ENCODE measurements at places on chromosomes 16 and 17.
A peak's percentile ranks its signal among the peaks of the same experiment; 100 is the strongest.

DNA sequence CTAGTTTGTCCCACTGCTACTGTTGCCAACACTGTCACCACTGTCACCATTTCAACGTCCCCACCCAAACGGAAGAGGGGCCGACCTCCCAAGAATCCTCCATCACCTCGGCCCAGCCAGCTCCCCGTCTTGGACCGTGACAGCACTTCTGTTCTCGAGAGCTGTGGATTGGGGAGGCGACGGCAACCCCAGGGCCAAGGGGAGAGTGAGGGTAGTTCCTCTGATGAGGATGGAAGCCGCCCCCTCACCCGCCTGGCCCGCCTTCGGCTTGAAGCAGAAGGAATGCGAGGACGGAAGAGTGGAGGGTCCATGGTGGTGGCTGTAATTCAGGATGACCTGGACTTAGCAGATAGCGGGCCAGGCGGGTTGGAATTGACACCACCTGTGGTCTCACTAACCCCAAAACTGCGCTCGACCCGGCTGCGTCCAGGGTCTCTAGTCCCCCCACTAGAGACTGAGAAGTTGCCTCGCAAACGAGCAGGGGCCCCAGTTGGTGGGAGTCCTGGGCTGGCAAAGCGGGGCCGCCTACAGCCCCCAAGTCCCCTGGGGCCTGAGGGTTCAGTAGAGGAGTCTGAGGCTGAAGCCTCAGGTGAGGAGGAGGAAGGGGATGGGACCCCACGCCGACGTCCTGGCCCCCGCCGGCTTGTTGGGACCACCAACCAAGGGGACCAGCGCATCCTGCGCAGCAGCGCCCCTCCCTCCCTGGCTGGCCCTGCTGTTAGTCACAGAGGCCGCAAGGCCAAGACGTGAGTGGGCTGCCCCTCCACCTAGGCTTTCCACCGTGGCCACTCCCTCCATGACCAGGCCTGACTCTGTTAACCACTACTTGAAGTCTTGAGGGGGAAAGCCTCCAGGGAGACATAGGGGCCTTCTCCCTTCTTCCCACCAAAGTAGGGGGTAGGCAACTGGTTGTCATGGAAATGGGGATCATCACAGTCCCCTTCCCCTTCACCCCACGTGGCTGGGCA is 9.0 kb upstream of the PHKG2 start:
- no peak for DNase-seq

DNA sequence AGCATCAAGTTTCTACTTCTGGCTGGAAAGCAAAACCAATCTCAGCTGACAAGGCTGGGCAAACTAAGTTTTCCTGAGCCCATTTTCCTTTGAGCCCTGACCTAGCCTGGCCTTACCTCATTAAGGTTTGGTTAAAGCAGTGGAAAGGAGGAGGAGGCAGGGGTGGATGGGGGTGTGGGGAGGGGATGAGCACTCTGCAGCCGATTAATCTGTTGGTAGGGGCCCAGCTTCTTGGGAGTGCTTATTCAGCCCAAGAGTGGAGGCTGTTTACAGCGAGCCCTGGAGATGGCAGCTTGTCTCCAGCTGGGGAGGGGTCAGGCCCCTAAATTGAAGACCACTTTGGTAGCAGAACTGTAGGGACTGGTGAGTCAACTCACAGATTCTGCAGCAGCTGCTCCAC is 12.0 kb downstream of the SMCR8 start:
- no peak for DNase-seq

GRCh38 chr17:17545984-17546383 is 45.5 kb downstream of the PEMT start:
- DNase-seq = no peak

DNA sequence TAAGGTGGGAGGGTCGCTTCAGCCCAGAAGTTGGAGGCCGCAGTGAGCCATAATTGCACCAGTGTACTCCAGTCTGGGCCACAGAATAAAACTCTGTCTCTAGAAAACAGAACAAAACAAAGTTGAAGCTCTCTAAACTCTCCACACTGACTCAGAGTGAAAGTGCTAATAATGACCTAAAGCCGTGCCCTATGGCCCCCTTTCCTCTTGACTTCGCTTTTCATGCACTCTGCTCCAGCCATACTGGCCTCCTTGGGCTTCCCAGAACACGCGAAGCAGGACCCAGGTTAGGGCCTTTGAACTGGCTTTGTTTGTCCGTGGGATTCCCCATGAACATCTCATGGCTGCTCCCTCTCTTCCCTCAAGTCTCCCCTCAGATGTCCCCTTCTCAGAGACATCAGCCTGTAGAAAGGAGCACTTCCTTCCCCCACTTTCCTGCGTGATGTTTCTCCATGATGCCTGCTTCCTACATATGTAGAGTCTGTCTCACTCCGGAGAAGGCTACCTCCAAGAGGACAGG is 18.6 kb upstream of the SPN start:
- DNase-seq = no peak

DNA sequence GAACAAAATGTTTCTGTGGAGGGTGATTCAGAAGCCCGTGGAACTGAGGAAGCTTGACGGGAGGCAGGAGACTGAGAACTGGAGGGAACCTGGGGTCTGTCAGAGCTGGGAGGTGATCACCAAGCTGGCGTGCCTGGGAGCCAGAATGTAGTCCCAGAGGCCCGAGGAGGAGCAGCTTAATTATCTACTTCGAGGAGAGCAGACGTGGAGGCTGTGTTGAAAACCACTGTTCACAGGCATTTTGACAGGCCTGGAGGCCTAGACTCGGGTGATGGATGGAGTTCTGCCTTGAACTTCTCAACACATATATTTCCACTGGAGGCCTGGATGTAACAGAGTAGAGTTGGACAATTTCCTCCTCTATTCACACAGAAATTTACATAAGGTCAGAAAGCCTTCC is 177.7 kb upstream of the SALL1 start:
- DNase-seq = no peak

- peak; percentile 97 for DNase-seq
Measured at GRCh38 chr17:39153599-39154051, 2.2 kb upstream of the PLXDC1 start.

- no peak for DNase-seq
Measured at GRCh38 chr16:76450890-76451289, 173.7 kb downstream of the CNTNAP4 start.

GRCh38 chr17:66032082-66032712 is 159.7 kb downstream of the CEP112 start:
- no peak for DNase-seq

DNA sequence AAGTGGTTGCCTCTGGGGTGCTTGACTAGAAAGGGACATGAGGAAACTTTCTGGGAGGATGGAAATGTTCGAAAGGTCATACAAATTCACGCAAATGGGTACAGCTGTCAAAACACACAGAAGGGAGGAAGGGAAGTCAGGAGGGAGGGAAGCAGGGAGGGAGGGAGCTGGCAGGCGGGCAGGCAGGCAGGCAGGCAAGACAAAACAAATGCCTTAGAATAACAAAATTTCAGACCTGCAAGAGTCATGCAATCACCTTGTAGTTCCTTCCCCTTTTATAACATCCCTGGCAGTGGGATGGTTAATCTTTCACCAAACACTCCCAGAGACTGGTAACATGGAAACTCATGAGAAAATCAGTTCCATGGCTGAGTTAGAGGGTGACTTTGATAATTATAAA is 189.2 kb downstream of the STX8 start:
- DNase-seq = no peak

- no peak for DNase-seq
Measured at GRCh38 chr16:81717662-81718189, 61.4 kb upstream of the PLCG2 start.

GRCh38 chr17:63699638-63700527 is at the start of gene LIMD2:
LIMD2 (minus strand) TSS chr17:63700125; CDS start chr17:63699298, 827 bp downstream.
- peak; percentile 65 for DNase-seq

GRCh38 chr17:35214631-35215273 is 20.6 kb upstream of the SLC35G3 start:
- DNase-seq = no peak

GRCh38 chr16:65845466-65846209 is 520.9 kb upstream of the CDH5 start:
- DNase-seq = no peak

DNA sequence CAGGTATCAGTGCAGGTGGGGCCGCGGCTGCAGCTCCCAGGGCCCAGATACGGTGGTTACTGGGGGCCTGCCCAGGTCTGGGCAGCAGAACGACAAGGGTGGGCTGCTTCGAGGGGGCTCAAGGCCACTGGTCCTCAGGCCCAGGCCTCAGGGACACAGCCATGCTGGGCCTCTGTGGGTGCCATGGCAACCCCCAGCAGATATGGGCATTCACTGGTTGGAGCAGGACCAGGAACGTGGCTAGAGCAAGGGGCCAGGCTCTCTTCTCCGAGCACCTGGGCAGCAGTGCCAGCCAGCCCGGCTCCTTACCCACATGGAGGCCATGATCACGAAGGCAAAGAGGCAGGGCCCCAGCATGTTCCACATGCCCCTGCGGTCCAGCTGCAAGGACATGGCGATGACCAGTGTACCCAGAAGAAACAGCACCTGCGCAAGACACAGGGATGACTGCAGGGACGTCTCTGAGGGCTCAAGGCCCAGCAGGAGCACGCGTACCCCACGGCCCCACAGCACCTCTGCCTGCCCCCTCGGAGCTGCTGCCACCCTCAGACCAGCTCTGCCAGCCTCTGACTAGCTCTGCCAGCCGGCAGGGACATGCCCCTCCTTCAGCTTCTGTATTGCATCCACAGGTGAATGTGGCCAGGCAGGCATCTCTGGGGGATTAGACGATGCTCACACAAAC is 2.1 kb upstream of the MRPL28 start:
- no peak for DNase-seq

DNA sequence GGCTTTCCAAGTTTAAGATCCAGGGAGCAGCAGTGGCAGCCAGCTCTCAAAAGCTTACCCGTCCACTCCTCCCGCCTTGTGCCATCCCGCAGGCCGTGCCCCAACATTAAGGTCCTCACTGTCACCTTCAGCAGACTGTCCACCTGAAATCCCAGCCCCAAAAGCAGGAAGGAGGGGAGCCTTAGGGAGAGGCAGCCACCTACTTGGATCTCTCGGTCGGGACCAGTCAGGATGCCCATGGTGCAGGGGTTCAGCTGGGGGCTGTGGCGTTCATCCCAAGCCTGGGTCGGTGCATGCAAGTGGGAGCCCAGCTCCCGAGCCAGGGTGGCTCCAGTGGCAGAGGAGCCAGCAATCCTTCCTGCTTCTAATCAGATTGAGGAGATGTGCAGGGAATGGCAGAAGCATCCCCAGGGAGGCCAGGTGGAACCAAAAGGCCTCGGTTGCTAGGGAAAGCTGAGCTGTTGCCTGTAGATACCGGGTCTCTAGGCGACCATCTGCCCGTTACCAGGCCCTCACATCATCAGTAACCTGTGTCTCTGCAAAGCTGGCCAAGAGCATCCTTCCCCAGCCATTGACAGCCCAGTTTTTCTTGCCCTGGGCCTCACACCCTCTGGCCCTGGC is 24.6 kb downstream of the CNGB1 start:
- no peak for DNase-seq

- DNase-seq = no peak
Measured at GRCh38 chr17:17971431-17972125, 622 bp downstream of the TOM1L2 start.
